GM04503 (cell line): ENCODE measurements at places on chromosomes 6 and 20.

DNA sequence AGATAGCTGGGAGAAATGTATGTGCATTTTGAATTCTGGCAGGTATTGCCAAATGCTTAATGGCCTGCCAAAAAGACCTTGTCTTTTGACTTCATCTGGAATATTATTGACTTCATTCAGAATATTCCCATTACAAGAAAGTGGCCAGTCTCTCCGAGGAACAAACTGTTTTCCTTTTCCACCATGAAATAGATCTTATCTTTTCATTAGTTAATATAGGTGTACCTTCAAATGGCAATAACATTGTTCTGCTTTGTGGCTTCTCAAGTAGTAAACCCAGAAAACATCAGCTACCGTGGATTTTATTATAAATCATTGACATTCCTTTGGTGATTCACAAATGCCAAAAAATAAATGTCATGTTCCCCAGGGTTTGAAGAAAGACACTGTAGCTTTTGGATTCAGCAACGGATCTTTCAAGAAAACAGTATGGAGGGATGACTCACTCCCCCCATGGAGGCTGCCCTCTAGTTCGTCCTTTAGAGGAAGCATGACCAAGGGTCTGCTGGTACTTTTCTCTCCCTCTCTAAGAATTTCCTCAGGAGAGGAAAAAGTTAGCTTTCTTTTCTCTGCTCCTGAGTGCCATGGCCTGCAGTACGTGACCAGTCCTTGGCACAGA, 1.1 kb upstream of the RNF182 start:
- peak; percentile 61 for DNase-seq

- DNase-seq, result no peak
Measured at GRCh38 chr6:43757966-43758616, 11.9 kb upstream of the VEGFA start.

GRCh38 chr6:11598687-11599086, 61.1 kb downstream of the TMEM170B start:
- DNase-seq, result no peak

DNA sequence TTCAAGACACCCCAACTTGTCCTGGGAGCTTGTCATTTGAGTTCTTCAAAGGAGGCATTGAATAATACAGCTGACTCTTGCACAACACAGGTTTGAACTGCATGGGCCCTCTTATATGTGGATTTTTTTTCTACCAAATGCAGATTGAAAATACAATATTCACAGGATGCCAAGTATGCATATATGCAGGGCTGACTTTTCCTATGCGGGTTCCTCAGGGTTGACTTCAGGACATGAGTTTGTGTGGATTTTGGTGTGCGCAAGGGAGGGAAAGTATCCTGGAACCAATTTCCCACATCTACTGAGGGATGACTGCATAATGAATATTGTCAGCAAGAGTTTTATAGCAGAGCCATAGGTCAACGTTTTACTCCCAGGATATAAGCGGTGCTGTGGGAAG, 70.0 kb upstream of the RALY start:
- DNase-seq, result no peak

DNA sequence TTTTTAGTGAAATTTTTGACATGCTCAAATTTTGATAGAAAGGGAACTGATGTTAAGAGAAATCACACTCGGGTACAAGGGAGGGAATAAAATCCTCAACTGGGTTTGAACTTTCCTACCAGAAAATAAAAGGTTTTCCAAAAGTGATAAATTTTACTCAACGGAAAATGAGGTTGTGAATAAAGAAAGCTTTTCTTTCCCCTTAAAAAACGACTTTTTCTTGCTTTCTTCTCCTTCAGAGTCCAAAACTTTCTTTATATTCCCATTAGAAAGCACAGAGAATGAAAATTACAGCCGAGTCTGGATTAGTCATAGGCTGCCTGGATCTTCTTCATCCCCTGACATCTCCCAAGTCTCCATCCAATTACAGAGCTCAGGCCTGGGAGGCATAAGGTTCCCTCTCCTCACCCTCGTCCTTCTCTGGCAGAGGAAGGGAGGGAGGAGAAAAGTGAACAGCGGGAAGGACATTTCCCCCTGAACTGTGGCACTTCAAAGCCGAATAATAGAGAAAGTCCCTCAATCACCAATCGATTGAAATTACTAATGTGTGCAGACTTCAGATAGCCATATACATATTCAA, 28.1 kb upstream of the QKI start:
- DNase-seq, result no peak

DNA sequence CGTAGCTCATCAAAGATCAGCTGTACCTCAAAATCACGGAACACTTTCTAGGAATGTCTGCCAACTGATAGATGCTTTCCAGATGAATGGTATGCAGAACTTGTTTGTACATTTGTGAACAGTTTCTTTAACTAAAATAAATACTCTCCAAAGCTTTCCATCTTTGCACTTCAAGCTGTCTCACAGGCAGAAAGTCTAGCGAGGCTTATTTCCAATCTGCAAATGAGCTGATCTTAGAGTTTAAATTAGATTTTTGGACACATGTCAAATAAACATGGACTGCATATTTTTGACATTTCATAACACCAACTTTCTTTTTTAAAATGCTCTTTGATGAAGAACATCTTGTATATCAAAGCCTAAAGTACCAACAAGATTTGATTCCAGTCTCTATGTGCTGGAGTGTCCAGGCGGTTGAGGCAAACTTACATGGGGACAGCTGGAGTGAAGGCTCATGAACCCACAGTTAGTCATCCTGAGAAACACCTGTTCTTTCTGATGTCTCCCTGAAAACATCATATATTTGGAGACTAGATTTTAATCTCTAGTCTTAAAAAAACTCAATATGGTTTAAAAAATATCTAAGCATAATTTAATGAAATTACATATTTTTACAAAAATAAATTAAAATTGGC, 268.6 kb upstream of the AGPAT4 start:
- no peak for DNase-seq
